ENCODE measurements at places on chromosomes 3 and 15.
A peak's percentile ranks its signal among the peaks of the same experiment; 100 is the strongest.

DNA sequence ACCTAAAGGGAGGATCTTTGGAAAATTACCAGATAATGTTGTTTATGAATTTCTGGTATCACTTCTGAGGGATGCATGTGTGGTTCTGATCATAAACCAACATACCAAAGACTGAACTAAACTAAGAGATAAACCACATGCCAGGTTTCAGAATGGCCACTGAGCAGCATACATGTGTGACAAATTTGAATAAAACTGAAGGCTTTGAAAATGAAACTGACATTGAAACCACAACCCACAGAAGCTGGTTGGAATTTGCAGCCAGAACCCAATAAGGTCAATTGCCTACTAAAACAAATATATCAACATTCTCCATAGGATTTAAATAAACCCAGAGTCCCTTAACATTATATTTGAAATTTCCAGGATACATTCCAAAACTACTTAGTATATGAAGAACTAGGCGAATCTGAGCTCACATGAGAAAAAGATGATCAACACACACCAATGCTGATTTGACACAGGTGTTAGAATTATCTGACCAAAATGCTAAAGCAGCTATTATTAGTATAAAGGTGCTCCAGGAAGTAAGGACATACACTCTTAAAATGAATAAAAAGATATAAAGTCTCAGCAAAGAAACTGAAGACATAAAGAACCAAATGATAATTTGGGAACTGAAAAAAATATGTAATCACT is 125.0 kb downstream of the ZNF280D start:
- DNase-seq: no peak

DNA sequence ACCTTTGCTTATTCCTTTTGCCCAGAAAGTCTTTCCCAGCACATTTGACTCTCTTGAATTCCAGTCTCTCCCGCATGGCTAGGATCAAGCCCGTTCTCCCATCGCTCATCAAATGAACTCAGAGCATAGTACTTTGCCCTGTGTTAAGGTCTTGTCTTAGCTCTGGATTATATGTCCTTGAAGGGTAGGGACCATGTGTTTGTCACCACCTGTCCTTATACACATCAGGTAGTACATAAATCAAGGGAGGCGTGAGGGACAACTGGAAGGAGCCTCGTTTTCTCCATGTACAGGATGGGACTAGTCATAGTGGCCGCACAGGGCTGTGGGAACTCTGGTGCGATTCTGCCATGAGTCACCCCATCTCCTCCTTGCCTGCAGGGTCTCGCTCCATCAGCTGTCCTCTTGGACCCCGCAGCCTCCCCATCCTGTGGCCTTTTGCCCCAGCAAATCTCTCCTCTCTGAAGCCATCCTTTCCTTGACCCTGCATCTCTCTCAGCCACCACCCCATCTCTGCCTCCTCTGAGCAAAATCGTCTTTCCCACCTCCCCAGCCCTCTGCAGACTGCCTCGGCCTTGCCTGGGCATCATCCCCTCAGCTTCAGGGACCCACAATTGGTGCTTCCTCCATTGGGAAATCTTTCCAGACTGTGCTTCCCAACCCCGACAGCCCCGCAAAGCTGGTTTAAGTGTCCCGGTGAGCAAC is 33.4 kb upstream of the RAB6B start:
- no peak for DNase-seq

- DNase-seq: no peak
Observed at GRCh38 chr3:54069961-54070360, 52.4 kb upstream of the CACNA2D3 start.

GRCh38 chr15:78691167-78691850 is 50.3 kb upstream of the CHRNB4 start:
- no peak for DNase-seq

DNA sequence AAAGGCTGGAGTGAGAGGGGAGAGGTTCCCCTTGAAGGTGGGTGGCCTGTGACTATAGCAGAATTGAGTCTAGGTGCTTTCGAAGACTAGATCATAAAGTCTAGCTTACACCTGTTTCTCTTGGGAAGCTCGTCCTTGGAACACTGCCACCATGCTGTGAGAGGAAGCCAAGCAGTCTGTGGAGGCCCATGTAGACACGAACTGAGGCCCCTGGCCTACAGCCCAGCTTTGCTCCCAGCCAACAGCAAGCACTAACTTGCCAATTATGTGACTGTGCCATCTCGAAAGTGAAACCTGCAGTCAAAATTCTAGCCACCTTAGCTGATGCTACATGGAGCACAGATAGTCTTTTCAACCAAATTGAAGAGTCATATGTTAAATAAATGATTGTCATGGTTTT is 190.5 kb upstream of the NECTIN3 start:
- DNase-seq: no peak

GRCh38 chr3:71984843-71985613 is 200.1 kb upstream of the PROK2 start:
- peak; percentile 62 for DNase-seq

Data from bone marrow (tissue), 2 donors.